Activated T-helper 17 cell treated with anti-CD3 and anti-CD28 coated beads, Interleukin-2, amount 50 U/mL, for 72 hours (primary cell): ENCODE measurements at places on chromosomes 12 and 14.

DNA sequence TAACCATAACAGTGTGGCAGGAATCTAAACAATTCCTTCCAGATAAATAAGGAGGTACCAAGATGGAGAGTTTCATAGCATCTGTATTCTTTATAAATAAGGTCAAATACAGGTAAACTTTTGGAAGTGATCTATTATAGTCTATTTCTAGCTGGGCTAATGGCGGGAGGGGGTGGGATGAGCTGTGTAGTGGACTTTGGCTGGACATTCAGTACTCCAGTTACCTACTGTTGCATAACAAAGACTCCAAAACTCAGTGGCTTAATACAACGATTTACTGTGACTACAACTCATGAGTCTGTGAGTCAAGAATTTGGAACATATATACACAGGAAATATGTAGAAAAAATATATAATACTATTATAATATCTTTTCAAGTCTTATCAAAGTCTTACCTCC lies 496.1 kb downstream of the BCL11B start:
- ATAC-seq = no peak

DNA sequence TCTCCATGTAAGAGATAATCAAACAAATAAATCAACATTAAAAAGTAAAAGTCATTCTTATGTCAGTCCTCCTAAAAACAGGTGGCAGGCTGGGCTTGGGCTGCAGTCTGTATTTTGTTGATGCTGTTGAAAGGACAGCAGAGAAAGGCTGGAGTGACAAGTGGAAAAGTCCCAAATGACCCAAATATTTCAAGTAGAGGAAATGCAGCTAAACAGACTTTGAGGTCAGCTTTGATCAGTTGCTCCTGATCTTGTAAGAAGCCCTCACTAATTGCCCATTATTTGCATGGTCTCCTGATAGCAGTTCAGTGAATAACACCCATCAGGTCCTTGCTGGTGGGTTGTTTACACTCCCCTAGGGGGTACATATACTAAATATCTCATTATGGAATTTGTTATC lies 24.9 kb downstream of the TBX3 start:
- no peak for ATAC-seq

DNA sequence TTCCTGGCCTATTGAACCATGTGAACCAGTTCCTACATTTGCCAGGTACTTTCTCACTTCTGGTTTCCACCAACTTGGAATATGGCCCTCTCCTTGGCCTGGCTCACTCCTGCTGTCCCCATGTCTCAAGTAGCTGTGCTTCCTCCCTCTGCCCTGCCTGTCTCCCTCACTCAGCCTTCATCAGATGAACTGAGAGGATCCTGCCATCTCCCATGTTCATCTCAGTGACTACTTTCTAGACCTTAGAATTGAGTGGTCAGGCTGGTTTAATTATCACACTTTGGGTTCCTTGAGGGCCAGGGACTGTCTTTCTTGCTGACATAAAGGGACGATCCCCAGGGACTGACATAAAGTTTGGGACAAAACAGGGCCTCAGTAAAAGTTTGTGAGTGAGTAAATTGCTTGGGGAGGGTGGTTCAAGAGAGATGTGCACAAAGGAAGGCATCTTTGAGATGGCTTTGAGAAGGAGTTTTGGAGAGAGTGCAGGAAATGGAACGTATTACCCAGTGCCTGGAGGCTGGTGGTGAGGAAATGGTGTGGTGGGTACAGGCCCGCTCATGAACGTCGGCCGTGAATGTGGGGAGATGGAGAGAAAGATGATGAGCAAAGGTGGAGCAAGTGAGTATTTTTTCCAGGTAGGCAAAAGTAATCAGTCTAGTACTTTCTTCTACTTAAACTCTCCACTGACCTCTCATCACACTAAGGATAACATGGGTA lies 20.8 kb downstream of the DYRK2 start:
- peak; percentile 31 for ATAC-seq

GRCh38 chr14:104326848-104327247 lies 188.5 kb downstream of the KIF26A start:
- ATAC-seq = no peak
